ENCODE measurements at places on chromosomes 12 and 14.
A peak's percentile ranks its signal among the peaks of the same experiment; 100 is the strongest.

DNA sequence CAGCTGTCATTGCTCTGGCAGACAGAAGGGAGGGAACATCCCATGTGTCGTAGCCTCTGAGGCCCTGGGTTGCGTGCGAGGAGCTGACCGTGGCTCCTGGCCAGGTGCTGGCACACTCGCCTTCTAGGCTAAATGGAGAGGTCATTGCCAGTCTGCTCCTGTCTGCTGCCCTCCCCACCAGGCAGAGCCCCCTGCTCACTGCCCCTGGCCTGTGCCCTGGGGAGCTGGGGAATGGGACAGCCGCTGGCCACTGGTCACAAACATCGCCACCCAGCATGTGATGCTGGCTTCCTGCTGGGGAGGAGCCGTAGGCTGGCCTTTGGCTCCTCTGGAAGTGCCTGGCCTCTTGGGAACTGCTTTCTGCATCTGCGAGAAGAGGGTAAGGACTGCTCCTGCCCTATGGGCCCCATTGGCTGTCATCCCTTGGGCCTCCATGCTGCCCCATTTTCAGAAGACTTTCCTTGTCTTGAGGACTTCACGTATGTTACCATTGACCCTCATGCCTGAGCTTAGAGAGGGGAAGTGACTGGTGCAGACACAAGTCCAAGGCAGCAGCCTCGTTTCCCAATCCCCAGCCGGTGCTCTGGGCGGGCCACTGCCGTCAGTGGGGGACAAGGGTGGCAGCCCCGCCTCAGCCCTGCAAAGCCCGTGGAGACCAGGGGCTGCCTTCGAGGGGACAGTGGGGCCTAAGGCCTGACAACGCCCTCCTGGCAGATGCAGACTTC, 2.0 kb upstream of the TNFAIP2 start:
- DNase-seq, result peak; percentile 55

DNA sequence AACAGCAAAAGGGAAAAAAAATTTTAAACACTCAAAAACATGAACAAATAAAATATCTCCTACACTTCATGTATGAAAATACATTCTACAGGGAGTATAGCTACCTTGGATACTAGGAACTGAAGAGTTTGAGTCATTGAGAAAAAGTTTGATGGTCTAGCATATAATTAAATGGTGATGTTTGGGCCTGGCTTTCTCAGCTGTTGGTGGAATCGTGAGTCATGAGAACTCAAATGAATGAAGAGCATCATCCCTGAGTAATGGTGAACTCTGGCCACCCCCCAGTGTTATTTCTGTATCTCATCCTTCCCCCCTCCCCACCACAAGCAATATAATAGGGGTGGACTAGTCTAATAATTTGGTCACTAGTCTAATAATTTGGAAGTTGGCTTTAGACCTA, 6.7 kb upstream of the SLC6A15 start:
- DNase-seq, result no peak

DNA sequence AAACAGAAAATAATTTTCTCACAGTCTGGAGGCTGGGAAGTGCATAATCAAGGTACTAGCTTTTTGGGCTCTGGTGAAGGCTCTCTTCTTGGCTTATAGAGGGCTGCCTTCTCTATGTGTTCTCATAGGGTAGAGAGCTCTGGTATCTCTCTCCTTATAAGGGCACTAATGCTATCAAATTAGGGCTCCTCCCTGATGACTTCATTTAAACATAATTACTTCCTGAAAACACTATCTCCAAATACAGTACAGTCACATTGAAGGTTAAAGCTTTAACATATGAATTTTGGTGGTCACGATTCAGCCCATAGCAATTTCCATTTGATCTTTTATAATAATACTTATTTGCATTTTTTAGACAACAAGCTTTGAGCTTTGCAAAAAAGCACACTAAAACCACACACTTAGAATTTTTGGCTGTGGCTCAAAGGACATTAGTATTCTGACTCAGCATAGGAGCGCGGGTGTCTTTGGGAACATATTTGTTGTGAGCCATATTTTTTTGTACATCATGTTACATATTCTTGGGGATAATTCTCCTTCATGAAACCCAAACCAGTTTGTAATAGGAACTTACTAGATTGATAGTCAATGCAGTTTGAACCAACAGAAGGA, 808.1 kb upstream of the FBXO33 start:
- no peak for DNase-seq

DNA sequence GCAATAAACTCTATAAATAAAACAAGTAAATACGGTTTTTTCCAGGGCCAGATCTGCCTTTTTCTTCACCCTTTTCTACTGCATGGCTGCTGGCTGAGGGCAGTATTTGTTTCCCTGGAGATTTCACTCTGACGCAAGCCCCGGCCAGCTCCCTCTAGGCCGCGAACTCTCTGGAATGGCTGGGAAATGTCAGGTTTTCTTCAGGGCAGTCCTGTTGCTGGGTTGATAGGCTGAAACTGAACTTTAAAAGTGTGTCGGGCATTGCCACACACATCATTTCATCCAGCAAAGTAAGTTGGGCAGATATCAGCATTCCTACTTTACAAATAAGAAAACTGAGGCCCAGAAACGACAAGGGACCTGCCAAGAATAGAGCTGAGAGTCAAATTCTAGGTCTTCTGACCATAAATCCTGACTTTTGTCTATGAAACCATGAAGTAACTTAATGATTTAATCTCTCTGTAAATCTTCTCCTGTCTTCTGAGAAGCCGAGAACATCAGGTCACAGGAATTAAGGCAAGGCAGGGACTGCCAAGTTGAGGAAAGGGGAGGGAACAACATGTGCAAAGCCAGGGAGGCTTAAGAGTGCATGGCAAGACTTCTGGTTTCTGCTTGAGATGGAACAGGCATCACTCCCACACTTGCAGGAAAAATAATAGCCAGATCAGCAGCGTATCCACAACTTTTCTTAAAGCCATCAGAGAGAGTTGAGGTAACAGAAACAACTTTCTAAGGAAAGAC, 205.0 kb upstream of the CCDC196 start:
- DNase-seq, result no peak

DNA sequence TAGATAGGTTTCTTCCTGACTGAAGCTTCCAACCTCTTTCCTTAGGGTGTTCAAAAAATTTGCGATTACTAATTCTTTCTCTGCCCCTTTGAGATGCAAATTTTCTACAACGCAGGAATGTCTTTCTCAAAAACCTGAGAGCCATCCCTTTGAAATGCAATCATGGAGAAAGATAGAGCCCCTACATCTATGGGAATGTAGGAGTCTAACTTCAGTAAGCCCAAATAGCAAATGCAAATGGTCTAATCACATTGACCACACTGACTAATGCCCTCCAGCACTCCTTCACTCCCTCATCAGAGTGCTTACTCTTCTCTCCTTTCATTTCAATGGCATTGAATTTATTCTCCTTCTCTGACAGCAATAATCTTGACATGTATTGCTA, 107.1 kb downstream of the SLC6A15 start:
- no peak for DNase-seq

DNA sequence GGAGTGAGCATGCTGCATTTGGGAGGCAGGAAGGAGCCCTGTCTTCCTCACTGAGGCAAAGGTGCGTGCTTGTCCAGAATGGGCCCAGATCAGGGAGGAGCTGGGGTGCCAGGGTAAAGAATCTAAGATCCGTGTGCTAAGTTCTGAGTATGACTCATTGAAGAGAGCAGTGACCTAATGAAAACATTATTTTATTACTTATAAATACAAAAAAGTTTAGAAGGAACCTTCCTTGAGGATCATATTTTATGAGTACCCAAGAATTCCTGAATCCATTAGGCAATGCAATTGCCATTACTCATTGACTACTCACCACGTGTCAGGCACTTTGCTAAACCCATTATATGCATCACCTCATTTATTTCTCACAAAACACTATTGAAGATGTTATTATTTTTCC, 264.7 kb downstream of the EGLN3 start:
- no peak for DNase-seq

DNA sequence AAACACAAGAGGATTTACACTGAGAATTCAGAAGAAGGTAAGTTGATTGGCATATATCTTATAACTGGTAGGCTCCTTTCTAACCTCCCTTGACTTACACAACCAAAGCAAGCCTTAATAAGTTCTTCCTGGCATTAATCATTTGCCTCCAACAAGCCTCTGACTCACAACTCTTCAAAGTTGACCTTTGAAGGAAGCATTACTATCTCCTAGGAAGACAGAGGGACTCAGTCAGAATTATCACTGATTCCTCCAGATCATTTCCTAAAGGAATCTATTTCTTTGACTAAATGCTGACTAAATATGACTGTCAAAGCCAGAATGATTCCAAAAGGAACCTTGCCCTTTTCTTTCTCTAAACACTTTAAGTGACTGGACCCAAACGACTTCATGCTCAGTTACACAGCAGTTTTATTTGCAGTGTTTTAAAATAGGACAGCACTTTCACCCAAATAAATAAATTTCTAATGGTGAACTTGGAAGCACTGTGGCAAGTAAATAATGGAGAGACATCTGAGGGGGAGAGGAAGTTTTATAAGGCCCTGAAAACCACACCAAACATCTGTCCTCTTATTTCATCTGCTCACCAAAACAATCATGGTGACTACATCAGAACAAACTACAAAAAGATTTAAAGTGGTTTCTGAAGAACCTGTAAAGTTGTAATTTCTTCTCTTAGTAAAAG, 128.2 kb downstream of the KLHL28 start:
- DNase-seq, result no peak

GRCh38 chr12:12715459-12716150, 1.6 kb upstream of the CDKN1B start:
- no peak for DNase-seq

DNA sequence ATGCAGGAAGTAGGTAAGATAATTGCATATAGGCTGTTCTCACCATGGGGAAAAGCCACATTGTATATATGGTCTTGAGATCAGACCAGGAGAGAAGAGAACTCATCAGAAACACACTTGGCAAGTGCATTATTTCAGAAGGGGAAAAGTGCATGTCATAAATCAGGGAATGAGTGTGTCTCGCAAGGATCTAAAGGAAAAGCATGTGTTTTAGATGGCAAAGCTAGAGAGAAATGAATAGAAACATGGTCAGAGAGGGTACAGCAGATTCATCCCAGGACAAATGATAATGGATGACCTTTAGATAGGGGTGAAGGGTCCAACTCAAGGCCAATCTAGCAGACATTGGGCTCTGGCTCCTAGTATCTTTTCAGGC, 230.2 kb upstream of the NAV3 start:
- no peak for DNase-seq

DNA sequence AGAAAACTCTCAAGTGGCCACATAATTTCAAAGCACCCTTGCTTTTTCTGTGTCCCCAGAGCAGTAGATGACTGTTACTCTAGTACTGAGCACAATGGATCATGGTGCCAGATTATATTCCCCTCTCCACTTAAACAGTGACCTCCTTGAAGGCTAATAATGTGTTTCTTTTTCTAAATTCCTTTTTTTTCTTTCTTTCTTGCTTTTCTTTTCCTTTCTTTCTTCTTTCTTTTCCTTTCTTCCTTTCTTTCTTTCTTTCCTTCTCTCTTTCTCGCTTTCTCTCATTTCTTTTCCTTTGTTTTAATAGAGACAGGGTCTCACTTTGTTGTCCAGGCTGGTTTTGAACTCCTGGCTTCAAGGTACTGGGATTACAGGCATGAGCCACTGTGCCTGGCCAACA, 26.2 kb upstream of the TSPAN11 start:
- DNase-seq, result no peak

DNA sequence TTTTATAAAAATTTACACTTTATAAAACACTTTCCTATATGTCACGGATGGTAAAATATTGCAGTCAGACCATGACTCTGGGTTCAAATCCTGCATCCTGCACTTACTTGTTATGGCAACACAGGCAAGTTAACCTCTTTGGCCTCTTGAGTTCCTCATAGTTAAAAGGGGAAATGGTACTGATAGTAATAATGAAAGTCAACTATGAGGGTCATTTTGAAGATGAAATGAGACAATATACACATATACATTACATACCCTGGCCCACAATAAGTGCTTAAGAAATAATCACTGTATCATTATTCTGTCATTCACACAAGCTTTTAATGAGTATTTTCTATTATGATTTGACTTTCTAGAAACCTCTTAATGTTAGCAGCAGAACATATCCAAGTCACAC, 64.4 kb downstream of the C12orf42 start:
- no peak for DNase-seq

DNA sequence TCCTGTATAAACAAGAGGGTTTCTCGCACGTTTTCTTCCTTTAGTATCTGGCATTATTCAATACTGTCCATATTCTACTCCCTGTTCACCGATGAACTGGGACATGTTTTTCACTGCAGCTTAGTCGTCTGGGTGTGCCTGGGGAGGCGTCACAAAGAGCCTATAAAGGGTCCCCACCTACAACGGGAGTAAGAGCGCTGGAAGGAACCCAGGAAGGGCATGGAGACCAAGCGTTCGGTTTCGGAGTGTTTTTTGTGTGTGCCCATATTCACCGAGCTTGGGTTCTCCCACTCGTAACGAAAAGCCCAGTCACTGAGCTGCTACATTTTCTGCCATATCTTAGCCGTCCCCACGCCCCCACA, 592 bp upstream of the USP15 start:
- no peak for DNase-seq

- DNase-seq, result no peak
These were observed 96.2 kb downstream of the PAPOLA start for GRCh38 chr14:96598332-96598928.

DNA sequence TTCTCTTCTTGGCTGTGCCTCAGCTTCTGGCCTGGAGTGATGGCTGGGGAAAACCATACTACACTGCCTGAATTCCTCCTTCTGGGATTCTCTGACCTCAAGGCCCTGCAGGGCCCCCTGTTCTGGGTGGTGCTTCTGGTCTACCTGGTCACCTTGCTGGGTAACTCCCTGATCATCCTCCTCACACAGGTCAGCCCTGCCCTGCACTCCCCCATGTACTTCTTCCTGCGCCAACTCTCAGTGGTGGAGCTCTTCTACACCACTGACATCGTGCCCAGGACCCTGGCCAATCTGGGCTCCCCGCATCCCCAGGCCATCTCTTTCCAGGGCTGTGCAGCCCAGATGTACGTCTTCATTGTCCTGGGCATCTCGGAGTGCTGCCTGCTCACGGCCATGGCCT, at the start of gene OR10P1:
Gene OR10P1 (plus strand): TSS at position 40 of the 400 bp plus-strand sequence. CDS start 0 bp downstream, at position 40.
- DNase-seq, result no peak

- no peak for DNase-seq
These were observed 10.0 kb upstream of the AMHR2 start for GRCh38 chr12:53413485-53414204.

DNA sequence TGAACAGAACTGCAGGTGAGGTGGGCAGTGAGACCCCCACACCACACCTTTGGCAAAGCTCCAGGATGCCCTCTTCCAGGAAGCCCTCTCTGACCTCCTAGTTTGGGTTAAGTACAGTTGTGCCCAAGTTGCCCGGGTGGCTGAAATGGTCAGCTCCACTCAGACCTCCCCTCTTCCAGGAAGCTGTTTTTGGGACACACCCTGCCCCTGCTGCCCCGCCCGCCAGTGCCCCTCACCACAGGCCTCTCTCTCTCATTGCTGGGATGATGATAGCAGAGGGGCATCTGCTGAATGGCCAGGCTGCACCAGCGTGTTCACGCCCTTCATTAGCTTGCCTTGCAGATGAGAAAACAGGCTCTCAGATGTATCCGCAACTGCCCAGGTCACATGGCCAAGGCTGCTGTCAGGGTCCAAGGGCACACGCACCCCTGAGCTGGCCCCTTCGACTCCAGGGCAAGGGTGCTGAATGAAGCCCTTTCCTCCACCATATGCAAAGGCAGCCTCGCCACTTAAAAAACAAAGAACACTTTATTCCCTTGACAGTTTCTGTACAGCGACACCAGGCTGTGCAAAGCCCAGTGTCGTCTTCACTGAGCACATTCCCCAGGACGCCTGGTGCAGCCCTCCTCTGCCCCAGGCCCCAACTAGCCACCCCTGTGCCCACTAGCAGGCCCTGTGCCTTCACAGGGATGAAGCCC, 15.5 kb downstream of the SLC25A29 start:
- DNase-seq, result no peak

GRCh38 chr14:52607061-52607460, 54.4 kb downstream of the GPR137C start:
- no peak for DNase-seq

GRCh38 chr14:36505181-36505815, 14.7 kb downstream of the NKX2-1 start:
- DNase-seq, result no peak

Measured in SHP77 (cell line).